ENCODE measurements at places on chromosomes 13 and 19.

DNA sequence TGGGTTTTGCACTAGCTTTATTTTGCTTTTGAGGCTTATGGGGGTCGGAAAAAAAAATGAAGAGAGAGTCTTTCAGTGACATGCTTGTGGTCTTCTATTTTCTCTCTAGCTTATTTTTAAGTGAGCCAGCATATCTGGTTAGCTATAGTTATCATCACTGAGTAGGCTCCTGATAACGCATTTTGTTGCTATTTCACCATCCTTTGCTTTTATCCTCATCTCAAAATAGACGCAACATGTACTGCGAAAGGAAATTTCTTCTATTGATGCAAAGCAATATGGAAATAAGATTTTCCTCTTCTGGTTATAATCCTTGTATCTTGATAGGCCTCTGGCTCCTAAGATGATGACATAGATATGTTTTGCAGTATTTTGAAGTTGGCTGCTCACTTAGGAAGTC, 273.8 kb downstream of the OXGR1 start:
- DNase-seq: no peak

DNA sequence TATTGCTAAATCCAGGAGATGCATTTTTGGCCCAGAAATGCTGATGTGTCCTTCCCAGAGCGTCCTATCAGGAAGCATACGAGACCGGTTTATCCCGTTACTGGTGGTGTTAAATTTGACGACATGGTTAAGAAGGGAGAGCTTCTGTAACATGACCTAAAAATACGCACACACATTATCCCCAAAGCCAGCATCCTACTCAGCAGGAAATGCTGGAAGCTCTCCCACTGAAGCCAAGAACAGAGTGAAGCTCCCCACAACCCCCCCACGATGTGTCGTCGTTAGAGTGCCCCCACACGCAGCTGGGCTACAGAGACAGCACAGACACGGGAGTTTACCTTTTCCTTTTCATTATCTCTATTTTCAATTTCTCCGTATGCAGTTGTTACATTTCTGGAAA, 45.1 kb upstream of the MCF2L start:
- DNase-seq: no peak

DNA sequence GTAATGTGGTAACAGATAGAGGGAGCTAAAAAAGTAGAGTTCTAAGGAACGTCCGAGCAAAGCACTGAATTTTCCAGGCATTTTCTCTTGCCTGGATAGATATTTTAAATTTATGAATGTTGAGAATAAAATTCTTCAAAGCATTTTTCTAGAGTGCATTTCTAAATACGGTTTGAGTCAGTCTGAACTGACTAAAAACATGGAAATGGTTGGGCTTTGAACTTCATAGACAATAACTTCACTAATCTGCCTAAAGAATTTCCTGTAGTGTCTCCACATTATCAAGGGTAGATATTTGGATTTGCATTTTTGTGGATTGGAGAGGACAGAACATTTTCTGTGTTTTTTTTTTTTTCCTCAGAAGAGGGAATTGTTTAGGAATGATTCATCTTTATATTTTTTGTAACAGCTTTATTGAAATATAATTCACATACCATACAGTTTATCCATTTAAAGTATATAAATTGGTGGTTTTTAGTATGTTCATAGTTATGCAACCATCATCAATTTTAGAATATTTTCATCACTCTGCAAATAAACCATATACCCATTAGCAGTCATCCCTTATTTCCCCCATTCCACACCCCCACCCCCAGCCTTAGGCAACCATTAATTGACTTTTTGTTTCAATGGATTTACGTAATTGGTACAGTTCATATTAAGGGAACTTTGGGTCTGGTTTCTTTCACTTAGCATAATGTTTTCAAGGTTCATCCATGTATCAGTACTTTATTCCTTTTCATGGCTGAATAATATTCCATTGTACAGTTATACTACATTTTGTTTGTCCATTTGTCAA, 20.7 kb downstream of the GARRE1 start:
- peak; percentile 77 for DNase-seq

- no peak for DNase-seq
These were observed 2.8 kb upstream of the IFNL2 start for GRCh38 chr19:39265321-39265916.

DNA sequence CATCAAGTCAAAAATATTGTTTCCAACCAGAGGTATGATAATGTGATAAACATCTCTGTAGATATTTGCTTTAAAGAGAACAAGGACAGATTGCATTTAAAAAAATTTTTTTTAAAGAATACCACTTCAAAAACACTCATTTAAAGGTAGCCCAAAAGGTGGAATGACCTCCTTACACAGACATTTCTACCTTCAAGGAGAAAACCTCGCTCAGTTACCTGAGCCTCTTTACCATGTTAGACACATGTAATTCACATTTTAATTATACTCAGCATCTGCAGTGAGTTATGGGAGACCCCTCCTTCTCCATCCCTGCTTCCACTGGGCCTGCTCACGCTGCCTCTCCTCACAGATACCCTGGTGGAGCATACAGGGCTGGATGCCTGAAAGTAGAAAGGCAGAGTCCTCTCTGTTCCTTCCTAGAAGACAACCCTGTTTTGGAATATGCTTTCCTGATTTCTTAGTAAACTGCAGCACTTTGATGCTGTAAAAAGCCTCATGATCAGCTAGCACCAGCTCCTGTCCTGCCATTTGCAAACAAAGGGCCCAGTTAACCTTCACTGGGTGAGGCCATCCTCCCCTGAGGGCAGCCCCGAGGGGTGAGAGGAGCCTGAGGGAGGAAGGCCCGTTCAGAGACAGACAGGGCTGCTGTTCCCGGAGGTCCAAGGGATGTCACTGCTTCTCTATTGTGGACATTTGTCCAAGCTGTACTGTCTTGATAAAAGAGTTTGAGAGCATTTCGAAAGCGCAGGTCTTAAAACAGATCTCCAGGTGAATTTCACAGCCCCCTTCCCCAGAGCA, 117.8 kb downstream of the IRS2 start:
- DNase-seq: no peak

All from hepatic stellate cell (primary cell).